Naive thymus-derived CD8-positive, alpha-beta T cell (primary cell): ENCODE measurements at places on chromosomes 12 and 14.
A peak's percentile ranks its signal among the peaks of the same experiment; 100 is the strongest.

DNA sequence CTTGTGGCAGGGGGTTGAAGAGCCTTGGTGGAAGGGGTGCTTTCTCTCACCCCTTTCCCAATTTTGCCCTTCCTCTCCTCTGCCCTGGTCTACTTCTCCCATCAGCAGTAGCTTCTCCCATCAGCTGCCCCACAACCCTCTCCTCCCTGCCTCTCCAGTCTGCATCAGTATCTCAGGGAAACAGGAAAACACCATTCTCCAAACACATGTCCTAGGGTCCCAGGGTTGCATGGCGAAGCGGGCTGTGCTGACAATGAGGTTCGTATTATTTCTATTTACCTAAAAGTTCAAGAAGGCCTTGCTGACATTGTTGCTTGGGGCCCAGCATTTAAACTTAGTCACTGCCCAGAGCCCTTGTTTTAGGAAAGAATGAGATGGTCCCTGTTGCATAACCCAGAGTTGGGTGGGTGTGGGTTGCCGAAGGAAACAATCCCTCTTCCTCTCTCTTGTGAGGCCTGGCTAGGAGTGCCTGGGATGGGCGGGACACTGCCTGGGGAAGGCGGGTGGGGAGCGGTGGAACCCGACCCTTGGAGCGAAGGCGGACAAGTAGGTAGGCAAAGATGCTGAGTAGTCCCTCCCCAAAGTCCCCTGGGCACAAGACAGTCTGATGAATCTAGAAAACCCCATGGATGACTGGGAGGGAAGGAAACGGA lies 1.3 kb upstream of the IGFBP6 start:
- no peak for DNase-seq

DNA sequence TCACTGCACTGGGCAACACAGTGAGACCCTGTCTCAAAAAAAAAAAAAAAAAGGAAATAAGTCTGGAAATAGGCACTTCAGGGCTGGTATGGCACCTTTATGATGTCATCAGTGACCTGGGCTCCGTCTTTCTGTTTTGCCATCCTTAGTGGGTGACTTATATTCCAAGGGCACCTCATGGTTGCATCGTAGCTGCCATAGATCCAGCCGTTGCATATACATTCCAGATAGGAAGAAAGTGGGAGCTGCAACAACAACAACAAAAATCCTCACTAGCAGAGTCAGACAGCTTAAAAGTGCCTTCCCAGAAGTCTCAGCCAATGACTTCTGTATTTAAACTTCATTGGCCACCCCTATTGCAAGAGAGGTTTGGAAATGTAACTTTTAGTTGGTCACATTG lies 26.4 kb downstream of the MYL2 start:
- DNase-seq: no peak

- peak; percentile 13 for DNase-seq
Observed at GRCh38 chr12:120710805-120711296, 593 bp downstream of the UNC119B start.

DNA sequence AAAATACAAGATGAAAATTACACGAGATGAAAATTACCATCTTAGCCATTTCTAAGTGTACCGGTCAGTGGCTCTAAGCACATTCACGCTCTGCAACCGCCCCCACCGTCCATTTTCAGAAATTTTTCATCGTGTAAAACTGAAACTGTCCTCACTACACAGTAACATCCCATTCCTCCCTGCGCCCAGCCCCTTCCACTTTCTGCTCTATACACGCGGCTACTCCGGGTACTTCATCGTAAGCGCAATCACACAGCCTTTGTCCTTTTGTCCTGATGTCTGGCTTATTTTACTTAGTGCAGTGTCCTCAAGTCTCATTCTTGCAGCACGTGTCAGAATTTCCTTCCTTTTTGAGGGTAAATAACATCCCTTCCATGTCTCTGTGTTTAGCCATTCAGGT lies 3.6 kb upstream of the GPR132 start:
- DNase-seq: no peak

- DNase-seq: no peak
Observed at GRCh38 chr12:109222062-109222461, 87.0 kb downstream of the FOXN4 start.

- no peak for DNase-seq
Observed at GRCh38 chr12:93679308-93679925, 2.2 kb downstream of the CRADD start.

- DNase-seq: no peak
Observed at GRCh38 chr12:4156317-4156716, 117.2 kb upstream of the CCND2 start.

DNA sequence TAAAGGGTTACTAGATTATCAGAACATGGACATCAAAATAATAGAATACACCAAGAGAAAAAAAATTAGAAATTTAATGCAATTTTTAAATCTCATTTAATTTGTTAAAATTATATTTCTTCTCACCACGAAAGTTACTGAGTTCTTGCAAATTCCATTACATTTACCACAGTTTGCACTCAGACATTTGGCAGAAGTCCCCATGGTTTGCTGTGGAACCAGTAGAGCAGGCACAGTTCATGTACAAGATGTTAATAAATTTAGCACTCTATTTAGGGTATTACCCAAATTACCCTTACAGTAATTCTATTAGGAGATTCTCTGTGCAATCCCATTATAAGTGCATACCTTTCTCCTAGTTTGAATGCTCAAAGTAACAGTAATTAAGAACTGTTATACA lies 9.7 kb downstream of the SCN8A start:
- DNase-seq: no peak

DNA sequence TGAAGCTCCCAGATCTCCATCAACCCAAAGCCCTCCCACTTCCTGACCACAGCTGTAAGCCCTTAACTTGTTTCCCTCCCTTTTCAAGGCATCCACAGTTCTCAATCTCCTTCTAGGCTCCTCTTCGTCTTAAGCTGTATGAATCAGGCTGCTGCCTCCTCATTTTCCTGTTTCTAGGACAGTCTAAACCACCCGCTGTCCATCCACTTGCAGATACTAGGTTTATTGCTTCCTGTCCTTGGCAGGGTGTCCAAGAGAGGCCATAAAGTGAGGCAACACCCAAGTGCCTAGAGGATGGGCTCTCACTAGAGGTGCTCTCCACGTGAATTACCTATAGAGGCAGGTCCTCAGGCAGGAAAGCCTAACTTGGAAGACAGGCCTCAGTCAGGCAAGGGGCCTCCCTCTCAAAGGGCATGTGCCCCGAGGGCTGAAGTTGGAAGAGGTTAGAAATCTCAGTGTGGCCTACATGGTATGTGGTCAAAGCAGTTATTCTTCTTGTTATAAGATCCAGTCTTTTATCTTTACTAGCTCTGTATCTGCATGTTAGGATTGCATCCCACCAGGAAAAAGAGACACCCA lies 8.8 kb upstream of the TMEM106C start:
- DNase-seq: no peak

- DNase-seq: no peak
Observed at GRCh38 chr12:103975368-103975767, 9.7 kb downstream of the TDG start.
